Bronchial epithelial cell (primary cell): ENCODE measurements at places on chromosomes 12 and 14. TPM values are rescaled to one million over a fixed set of nuclear protein-coding genes. Genes with fewer than 3 reads are reported as not detected.

- DNase-seq = no peak
Measured at GRCh38 chr12:56413392-56413791, 35.8 kb downstream of the TIMELESS start.

DNA sequence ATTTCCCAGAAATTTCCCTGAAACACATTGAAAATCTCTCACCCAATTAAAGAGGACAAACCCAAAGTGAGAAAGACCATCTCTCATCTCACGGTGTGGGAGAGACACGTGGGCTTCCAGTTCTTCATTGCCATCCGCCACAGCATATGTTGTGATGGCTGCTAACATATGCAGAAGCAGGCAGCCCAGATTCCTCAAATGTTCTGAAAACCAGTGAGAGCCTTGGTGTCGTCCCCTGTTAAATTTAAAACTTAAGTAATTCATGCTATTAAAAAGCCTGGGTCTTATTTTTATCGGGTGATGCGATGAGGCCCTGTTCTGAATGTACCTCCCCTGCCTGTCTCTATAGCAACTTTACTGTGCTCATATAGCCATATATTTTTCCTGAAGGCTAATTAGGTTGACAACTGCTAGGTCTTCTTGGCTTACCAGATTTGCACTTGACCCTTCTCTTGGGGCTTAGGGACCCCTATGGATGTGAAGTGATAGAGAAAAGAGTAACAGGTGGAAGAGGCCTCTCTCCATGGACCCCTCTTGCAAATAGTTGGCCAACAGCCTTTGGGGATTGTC, 2.8 kb upstream of the FGF6 start:
- no peak for DNase-seq

DNA sequence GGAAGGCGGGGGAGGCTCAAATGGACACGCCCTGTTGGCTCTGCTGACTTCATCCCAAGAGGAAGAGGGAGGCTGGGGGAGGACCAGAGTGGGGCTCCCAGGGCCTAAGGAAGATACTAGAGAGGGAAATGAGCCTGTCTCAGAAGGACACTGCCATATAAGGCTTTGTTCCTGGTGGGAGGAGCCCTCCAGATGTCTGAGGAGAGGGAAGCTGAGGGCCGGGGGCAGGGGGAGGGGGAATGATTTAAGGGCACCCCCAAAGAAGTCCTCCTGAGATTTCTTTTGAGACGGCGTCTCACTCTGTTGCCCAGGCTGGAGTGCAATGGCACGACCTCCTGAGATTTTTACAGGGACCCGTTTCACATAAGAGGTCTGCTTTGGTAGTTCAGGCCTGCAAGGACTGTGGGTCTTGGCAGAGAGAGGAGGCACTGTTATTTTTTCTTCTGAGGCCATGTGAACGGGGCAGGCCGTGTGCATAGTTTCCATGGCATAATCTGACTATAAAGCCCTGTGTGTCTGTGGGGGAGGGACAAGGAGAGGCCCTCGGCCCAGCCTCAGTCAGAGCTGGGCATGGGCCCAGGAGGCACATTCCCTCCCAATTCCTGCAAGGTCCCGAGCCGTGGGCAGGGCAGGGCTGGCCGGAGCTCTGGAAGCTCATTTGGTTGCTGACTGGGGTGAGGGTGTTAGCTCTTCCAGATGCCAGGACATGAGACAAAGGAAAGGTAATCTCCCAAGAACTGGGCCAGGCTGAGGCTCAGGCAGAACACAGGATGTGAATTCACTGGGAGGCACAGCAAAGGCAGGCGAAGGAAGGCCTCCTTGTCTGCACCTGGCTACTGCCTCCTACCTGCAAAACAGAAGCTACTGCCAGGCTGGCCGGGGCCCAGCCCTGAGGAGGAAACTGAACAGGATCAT, 22.2 kb upstream of the PLEKHG3 start:
- DNase-seq = peak; percentile 93

GRCh38 chr12:76551482-76551888, 8.1 kb downstream of the OSBPL8 start:
- no peak for DNase-seq

GRCh38 chr12:107035733-107036132, 48.8 kb upstream of the MTERF2 start:
- DNase-seq = no peak

Gene BATF
- total RNA-seq = 2.6 and 3.4 TPM in 2 replicates

- DNase-seq = no peak
Measured at GRCh38 chr14:22472466-22472865, 116.6 kb downstream of the DAD1 start.

Gene GLT8D2
- total RNA-seq = 1.0 and 1.3 TPM in 2 replicates

GRCh38 chr14:58875613-58876012, 237.9 kb downstream of the DACT1 start:
- DNase-seq = no peak

Gene OVCH1
- total RNA-seq = 0.26 TPM in 1 of 2 replicates, not detected in the other

Gene FSCB
- total RNA-seq = not detected in 2 replicates

DNA sequence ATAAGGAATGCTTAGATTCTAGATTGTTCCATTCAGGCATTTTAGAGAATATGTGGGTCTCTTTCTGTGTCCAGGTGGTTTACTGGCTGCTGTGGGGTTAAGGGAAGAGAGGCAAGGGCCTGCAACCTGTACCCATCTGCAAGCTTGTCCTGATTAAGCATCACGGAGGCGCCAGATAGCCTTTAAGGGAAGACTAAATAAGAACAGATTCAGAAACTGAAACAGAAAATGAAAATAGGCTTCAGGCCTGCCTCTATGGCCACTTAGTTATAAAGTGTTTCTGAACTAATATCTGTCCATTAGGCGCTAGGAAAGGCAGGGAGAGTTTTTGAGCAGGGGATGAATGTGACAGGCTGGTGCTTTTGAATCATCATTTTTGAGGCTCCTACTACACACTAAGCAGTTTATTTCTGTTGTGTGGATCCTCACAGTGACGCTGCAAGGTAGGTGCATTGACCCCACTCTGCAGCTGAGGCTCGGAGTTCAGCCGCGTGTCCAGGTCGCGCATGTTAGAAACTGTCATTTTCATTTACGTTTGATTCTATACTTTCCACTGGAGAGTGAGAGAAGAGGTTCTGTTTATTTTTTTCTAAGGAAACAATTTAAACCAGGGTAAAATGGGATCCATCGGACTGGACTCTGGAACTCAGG, 47.4 kb downstream of the SLC6A12 start:
- DNase-seq = no peak

- DNase-seq = no peak
Measured at GRCh38 chr14:49921401-49921800, 28.5 kb downstream of the ARF6 start.

DNA sequence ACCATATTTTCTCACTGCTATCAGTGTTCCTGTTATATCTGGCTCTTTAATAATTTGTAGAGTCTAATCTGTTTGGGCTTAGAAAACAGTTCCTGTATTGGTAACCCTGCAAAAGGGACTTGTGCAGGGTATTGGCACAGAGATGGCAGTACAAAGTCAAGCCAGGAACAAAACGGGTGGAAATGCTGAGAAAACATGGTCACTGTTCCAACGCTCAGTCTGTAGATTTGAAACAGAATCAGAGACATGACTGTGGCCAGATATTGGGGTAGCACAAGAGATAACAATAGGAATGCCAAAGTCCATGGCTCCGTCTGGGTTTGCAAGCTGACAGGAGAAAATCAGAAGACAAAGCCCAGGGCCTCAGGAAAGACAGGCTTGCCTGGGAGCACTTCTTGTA, 290.7 kb upstream of the PDE3A start:
- no peak for DNase-seq

Gene ADAM21
- total RNA-seq = under 0.01 and 0.13 TPM in 2 replicates

Gene GDF11
- total RNA-seq = 0.13 and 0.26 TPM in 2 replicates

Gene OR6C6
- total RNA-seq = not detected in 2 replicates
